ENCODE measurements at places on chromosomes 6 and 20.

DNA sequence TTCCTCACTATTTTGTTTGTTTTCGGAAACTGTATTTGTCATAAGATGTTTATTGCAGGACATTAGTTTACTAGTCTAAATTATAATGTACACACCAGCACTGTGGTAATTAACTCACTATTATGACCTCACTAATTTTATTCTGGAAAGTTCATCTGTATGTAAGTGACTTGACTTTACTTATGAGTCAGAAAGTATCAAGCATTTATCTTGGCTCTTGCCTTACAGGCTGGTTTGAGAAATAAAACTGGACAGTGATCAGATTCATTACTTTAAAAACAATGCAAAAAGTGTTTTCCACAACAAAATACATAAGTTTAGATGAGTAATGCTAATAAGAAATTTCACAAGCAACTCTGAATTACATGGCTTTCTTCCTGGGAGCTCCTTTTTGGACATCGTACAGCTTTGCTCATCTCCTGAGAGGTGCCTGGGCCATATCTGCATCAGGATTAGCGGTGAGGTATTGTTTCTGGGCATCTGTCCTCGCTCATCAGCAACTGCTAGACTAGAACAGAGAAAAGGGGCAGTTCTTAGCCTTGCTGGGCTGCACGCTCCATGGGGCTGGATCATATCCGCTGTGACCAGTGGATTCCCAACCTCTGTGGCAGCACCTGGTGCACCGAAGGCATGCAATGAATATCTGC lies 179.8 kb downstream of the SOD2 start:
- no peak for DNase-seq

DNA sequence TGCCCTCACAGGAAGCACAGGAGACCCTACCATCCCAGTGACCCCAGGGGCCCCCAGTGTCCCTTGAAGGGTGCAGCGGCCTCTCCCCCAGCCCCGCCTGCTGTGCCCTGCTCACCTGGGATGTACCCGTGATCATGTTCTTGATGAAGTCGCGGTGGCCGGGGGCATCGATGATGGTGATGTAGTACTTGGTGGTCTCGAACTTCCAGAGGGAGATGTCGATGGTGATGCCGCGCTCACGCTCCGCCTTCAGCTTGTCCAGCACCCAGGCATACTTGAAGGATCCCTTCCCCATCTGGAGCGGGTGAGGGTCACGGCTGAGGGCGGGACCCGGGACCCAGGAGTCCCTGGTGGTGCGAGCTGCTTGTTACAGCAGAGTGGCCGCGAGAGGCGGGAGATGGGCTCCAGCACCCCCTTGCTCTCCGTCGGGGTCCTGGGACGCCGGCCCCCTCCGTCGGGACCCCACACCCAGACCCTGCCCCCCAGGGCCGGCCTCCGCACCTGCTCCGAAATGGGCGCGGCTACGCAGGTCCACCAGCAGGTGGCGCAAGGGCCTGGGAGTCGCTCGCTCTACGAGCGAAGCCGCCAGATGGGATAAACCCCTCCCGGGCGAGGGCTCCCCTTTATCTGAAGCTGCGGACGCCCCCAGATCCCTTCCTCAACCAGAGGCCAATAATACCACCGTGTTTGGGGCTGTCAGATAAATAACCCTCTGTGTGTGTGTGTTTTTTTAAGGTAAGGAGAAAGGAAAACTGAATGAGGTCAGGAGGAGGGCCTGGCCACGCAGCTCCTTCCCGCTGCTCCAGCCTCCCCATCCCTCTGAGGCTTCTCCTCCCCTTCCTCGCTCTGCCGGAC lies 2.9 kb downstream of the EEF1A2 start:
- DNase-seq = peak; percentile 77

GRCh38 chr6:36997811-36998722 lies 7.4 kb upstream of the FGD2 start:
- no peak for DNase-seq

DNA sequence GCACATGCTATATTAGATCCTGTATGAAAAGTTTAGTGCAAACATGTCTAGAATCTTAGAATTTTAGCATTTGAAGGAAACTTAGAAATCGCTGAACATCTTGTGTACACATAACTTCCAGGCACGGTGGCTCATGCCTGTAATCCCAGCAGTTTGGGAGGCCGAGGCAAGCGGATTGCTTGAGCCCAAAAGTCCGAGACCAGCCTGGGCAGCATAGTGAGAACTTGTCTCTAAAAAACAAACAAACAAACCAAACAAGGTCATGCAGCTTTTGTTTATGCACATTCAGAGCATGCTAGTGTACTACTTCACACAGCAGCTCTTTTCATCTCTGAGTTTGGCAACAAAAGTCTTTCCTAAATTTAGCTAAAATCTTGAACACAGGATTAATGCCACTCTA lies 32.2 kb downstream of the CLVS2 start:
- no peak for DNase-seq

DNA sequence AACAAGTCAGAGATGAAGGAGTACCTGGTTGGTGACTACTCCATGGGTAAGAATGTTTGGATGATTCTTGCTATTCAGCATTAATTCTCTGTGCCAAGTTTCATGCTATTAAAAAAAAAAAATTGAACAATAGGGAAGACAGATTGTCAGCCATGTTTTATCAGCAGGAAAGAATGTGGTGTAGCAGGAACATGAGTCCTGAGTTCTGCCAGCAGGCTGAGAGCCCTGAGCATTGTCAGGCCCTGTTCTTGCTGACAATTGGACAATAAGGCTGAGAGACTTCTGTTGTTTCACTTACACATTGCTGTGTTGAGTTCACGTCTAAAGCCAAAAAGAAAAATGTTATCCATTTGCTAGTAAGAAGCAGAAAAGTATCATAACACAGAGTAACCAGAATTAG lies 70.4 kb upstream of the SMIM28 start:
- no peak for DNase-seq

DNA sequence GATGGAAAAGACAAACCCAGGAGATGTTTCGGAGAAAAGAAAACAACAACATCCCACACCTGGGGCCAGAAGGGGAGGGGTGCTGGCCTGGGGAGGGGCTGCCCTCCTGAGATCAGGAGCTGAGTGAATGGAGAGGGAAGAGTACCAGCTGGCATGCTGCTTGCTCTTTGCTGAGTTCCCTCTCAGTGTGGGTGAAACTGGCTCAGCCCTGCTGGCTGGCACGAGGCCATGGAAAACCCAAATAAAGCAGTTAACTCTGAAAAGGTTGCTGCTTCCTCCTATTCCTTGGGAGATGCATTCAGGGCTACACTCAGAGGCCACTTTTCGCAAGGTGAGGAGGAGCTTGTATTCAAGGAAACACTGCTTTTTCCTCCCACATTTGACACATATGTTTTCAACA lies 8.0 kb upstream of the KCNK16 start:
- DNase-seq = no peak

- DNase-seq = no peak
These were observed 258.6 kb downstream of the FNDC1 start for GRCh38 chr6:159427771-159428170.

- DNase-seq = no peak
These were observed 1370.3 kb upstream of the CITED2 start for GRCh38 chr6:140744659-140745320.

- no peak for DNase-seq
These were observed 374.9 kb upstream of the FLRT3 start for GRCh38 chr20:14712302-14712739.

- DNase-seq = no peak
These were observed 13.8 kb upstream of the POLR1H start for GRCh38 chr6:30047220-30047619.

- no peak for DNase-seq
These were observed 37.4 kb downstream of the HIVEP2 start for GRCh38 chr6:142907544-142907943.

DNA sequence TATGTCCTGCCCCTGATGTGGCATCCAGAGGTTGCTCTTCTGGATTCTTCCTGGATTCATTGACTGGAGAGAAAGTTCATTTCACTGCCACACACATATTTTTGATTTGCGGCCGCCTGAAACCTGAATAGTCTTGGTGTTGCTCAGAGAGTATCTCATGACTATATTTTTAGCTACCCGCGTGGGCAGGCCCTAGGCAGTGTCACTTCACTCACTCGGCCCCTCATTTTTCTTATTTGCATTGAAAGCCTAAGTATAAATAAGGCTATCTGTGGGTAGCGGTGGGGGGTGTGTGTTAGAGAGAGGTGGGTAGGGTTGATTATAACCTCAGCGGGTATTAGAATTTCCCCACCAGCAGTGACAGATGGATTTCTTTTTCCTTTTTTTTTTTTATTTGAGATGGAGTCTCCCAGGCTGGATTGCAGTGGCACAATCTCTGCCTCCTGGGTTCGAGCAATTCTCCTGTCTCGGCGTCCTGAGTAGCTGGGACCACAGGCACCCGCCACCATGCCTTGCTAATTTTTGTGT lies 113.5 kb downstream of the JARID2 start:
- no peak for DNase-seq

DNA sequence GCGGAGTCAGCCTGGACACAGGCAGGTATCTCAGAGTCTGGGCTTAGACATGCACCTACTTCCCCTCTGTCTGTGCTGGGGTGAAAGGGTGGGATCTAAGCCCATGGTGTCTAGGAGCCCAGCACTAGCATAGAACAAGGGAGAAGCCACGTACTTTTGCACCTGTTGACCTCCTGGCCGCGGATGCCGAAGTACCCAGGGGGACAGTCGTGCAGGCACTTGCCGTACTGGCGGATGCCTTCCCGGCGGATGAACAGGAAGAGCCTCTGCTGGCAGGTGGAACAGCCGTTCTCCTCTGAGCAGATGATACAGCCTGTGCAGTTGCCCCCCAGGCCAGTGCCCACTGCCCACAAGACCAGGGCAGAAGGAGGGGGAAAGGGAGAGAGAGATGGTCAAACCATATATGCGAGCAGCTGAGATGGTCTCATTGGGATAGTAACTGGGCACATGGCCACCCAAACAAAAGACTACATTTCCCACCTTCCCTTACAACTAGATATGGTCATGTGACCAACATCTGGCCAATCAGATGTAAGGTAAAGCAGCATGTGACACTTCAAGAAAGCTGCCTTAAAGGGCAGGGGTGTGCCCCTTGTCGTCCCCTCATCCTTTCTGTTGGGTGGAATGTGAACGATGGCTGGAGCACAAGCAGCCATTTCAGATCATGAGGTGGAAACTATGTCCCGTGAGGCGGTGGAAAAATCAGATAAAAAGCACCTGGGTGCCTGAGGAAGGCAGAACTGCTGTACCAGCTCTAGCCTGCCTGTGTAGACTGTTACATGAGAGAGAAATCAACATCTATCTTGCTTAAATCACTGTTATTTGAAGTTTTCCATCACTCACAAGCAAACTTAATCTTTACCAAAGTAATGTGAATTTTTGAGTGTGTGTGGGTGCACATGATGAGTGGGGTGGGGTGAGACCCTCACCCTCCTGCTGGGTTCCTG lies 34.0 kb downstream of the RSPO4 start:
- DNase-seq = peak; percentile 32

- no peak for DNase-seq
These were observed 87.8 kb downstream of the CARMIL1 start for GRCh38 chr6:25366903-25367545.

- DNase-seq = no peak
These were observed 22.7 kb upstream of the RNF24 start for GRCh38 chr20:4038047-4038459.

DNA sequence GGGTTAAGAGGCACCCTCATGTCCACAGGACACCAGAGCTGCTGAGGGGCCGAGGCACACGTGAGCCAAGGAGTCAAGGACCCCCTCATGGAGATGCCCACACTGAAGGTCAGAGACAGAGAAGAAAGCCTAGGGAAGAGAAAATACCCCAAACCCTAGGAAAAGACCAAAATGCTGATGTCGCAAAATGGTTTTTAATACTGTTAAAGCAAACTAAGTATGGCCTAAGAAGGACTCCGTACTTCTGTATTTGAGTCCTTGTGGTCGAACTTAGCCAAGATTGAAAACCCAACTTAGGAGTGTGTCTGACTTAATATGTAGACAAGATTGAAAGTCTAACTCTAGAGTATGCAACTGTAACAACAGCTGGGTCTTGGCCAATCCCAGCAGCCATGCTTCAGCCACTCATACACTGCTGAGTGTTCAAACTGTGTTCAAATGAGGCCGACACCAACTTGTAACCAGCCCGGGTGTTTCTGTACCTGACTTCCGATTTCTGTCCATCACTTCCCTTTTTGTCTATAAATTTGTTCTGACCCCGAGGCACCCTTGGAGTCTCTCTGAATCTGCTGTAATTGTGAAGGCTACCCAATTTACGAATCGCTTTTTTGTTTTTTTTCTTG lies 92.6 kb upstream of the AGPAT4 start:
- no peak for DNase-seq

DNA sequence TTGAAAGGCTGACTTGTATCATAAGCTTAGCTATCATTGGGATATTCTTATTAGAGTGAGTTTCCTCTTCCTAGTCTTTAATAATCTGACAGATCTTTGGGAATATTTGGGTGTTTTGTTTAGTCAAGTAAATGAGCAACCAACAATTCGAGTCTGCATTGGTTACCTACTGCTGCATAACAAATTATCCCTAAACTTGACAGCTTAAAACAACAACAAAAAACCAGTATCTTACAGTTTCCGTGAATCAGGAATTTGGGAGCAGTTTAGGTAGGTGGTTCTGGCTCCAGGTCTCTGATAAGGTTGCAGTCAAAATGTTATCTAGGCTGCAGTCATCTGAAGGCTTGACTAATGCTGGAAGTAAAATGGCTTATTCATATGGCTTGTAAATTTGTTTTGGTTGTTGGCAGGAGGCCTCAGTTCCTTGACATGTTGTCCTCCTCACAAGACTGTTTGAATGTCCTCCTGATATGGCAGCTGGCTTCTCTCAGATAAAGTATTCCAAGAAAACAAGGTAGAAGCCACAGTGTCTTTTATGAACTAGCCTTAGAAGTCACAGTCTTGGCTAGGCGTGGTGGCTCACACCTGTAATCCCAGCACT lies 7.2 kb downstream of the GTF3C6 start:
- no peak for DNase-seq

GRCh38 chr6:169935861-169936260 lies 184.4 kb downstream of the ERMARD start:
- DNase-seq = no peak

DNA sequence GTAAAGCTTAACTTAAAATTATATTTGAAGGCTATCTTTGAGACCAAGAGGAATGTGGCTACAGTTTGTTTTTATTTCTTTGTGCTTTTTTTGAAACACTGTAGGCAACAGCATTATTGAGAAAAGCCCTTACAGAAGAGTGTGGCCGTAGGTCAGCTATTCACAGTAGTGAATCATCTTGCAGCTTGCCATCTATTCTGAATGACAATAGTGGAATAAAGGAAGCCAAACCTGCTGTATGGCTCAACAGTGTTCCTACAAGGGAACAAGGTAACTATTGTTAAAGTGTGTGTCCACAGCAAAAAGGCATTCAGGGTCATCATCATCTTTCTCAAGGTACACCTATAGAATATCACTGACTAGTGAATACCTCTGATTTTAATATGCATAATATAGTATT lies 88.5 kb downstream of the KIZ start:
- DNase-seq = no peak

GRCh38 chr6:32406857-32407256 lies at the start of gene BTNL2:
BTNL2 (minus strand) TSS chr6:32407181; CDS start chr6:32407123, 58 bp downstream.
- DNase-seq = no peak

DNA sequence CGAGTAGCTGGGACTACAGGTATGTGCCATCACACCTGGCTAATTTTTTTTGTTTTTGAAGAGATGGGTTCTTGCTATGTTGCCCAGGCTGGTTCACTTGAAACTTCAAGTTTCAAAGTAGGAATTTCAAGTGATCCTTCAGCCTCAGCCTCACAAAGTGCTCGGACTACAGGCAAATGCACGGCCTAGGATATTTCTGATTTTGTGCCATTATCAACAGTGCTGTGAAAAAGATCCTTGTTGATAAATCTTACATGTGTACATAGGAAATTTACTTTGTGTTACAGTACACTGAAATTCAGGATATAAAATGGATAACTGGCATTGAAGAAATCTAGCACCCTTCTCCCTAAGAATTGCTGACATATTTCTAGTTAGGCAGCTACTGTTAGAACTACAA lies 184.6 kb upstream of the PRDM1 start:
- DNase-seq = no peak

Data from HEK293T (cell line).